ENCODE measurements at places on chromosomes 7 and 10.
A peak's percentile ranks its signal among the peaks of the same experiment; 100 is the strongest.

- DNase-seq: no peak
Observed at GRCh38 chr7:124992851-124993562, 63.4 kb upstream of the POT1 start.

GRCh38 chr10:132693676-132694075 is 92.3 kb downstream of the NKX6-2 start:
- DNase-seq: no peak

GRCh38 chr7:95473276-95473985 is 12.3 kb upstream of the ASB4 start:
- peak; percentile 27 for DNase-seq

DNA sequence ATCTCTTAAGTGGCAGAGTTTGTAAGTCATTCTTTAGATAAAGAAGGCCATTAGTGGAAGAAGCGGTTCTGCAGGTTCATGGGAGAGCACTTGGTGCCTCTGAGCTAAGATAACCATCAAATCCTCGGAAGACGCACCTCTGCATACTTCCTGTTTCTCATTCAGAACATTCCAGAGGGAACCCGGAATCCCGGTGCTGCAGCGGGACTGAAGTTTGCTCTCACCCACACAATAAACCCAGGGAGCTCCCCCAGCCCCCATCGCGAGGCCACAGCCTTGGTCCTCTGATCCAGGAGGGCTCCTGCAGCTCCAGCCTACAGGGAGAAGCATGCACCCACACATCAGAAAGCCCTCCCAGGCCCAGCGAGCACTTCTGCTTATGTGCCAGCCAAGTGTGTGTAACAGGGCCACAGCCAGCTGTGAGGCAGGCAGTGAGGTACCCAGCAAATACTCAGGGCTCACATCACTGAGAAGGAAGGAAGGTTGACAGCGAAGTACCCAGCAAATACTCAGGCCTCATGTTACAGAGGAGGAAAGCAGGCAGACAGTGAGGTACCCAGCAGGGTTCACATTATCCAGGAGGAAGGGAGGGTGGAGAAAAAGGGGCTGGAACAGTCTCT is 142.4 kb downstream of the DIP2C start:
- DNase-seq: peak; percentile 52

GRCh38 chr7:131051304-131051703 is 276.4 kb upstream of the MKLN1 start:
- DNase-seq: no peak

DNA sequence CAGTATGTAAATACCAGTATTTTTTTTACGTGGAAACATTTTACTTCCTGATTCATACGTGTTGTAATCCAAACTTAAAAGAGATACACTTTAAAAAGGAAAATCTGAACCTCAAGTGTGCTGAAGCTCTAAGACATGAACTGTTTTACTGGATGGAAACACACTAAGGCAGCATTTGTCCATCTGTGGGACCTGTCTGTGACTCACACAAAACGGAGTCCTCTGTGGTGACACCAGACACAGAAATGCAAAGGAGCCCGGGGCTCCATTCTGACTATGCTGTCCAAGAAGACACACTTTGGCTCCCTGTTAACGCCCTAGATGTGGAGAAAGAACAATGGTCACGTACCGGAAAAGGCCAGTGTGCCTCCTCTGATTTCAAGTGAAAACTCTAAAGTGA is 23.9 kb downstream of the RNF133 start:
- DNase-seq: peak; percentile 21

GRCh38 chr7:42972699-42973500 is 40.7 kb downstream of the MRPL32 start:
- DNase-seq: peak; percentile 95

- no peak for DNase-seq
Observed at GRCh38 chr7:18936265-18936664, 181.2 kb downstream of the TWIST1 start.

GRCh38 chr7:7148798-7149481 is 33.4 kb upstream of the C1GALT1 start:
- DNase-seq: no peak

DNA sequence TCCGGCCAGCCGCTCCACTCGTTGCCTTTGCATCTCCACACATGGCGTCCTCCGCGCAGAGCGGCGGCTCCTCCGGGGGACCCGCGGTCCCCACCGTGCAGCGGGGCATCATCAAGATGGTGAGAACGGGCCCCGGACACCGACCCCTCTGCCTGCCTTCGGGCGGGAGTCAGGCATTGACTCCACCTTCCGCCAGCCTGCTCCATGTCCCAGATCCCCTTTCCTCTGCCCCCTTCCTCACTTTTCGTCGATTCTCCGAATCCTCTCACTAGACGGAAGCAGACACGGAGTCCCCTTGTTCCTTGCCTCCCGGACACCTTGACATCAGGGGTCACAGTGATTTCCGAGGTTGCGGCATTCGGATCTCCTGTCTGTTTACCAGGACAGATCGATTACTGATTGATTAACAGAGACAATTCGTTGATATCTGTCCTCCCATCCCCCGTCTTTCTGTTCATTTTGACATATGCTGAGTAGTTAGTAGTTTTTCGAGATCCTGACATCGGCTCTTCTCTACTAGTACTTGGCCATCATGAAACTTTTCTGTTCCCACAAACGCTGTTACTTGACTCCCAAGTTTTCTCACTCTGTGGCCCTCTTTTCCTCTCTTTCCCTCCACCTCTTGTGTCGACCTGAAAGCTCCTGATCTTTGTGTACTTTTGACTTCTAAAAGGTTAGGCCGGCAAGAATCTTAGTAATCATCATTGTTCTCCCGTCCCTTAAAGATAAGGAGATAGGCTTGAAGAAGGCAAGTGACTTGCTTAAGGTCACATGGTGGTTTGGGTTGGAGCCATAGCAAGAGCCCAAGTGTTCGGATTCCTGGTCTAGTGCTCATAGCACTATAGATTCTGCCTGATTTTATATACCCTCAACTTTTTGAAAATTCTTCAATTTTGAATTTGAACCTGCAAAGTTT is 597 bp downstream of the SND1 start:
- DNase-seq: peak; percentile 17

GRCh38 chr7:27936768-27937102 is 196.8 kb downstream of the TAX1BP1 start:
- no peak for DNase-seq

DNA sequence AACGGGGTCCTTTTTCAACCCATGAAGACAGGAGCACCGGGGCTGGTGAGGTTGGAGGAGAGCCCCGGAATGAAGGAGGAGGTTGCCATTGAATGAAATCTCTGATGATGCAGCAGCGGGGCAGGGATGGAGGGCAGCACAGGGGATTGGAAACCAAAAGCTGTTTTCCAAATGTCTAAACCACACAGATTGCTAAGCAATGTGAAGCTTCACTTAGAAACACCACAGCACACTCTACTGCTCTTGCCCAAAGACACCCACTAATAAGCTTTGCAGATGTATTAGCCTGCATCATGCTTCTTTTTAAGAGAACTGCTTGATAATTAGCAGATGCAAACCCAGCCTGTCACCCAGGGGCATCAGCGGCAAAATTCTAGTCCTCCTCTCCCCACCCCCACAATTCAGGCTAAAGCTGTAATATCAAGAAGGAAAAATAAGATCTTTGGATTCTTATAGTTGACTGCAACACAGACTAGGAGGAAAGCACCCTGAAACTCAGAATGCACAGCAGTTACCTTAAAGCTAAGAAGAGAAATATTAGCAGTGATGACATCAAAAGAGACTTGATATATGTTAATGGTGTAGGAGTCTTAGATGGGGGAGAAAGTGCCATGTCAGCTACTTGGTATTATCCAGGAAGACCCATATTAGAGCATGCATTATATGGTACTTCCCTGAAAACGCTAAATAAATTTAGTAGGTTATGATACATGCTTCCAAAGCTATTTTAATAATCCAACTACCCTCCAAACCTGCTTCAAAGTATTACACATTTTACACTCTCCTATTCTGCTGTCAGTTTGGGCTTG is 666.7 kb downstream of the KCNMA1 start:
- DNase-seq: no peak

GRCh38 chr10:9198611-9199010 is 1144.1 kb downstream of the GATA3 start:
- DNase-seq: no peak

DNA sequence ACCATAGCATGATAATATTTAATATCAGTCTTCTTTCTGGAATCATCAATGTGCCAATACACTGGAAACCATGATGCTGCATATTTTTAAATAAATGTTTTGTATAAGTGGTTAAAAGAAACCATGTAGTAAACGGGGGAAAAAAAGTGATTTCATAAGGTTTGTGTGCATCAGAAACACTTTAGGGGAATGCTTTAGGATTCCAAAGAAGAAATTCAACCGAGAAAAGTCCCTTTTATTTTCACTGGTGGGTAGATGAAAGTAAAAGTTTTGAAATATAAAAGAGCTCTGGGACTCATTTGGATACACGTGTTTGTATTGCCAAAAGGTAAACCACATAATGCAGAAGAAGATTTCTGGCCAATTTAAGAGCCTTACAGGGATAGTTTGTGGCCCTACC is 11.9 kb upstream of the MACC1 start:
- no peak for DNase-seq

DNA sequence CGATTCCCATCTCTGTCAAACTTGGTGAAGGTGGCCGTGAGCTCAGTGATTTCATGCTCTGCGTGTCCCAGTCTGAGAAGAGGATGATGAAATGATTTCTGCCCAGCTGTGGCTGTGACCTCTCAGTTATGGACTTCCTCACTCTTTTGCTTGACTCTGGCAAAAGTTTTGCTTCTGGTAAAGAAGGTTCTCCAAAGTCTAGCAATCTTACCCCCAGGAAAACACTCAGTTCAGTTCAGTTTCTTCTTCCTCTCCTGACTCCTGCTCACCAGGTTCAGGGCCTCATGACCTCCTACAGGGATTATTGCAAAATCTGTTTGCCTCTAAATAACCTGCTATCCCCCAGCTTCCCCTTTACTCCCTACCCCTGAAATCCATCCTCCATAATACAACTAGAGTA is 4.9 kb upstream of the BLOC1S2 start:
- no peak for DNase-seq

DNA sequence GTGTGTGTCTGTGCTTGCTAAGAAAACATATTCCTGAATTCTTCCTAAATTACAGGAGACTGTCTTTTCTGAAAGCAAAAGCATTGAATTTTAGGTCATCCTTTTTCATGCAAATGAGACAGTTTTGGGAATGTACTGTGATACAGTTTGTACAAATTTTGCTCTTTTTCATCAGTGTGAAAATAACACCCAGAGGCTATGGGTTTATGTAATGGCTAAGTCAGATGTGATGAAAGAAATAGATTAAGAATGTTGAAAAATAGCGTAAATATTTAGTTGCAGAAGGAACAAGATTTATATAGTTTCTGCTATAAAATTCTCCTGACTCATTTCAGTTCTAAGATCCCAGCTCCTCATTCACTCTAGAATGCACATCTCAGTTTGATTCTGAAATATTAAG is 24.6 kb downstream of the POM121L12 start:
- no peak for DNase-seq

GRCh38 chr10:48306870-48307710 is 613 bp downstream of the MAPK8 start:
- peak; percentile 62 for DNase-seq

DNA sequence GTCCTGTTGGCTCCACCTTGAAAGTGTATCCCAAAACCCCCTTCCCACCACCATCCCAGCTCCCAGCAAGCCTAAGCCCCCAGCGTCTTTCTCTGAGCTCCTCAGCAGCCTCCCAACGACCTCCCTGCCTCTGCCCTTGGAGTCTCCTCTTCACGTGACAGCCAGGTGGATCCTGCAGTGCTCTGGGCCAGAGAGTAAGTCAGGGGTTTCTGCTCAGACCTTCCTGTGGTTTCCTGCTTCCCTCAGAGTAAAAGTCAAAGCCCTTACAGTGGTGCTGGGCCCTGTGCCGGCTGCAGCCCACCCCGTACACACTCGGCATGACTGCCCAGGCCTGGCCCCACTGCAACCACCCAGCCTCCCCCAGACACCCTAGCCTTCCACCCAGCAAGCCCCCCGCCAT is 51.9 kb downstream of the OAT start:
- no peak for DNase-seq

DNA sequence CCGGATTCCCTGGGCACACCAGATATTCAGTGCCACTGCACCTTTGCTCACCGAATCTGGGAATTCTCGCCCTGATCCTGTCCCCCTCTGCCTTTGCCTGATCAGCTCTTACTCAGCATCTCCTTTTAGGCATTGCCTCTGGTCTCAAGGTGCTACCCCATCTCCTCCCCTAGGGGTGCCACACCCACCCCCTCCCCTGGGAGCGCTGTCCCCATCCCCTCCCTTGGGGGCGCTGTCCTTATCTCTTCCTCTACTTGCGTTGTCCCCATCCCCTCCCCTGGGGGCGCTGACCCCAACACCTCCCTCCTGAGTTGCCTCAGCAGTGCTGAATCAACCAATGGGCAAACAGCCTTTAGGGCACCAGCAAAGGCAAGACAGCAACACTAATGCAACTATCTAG is 686.9 kb upstream of the FOXK1 start:
- peak; percentile 15 for DNase-seq

DNA sequence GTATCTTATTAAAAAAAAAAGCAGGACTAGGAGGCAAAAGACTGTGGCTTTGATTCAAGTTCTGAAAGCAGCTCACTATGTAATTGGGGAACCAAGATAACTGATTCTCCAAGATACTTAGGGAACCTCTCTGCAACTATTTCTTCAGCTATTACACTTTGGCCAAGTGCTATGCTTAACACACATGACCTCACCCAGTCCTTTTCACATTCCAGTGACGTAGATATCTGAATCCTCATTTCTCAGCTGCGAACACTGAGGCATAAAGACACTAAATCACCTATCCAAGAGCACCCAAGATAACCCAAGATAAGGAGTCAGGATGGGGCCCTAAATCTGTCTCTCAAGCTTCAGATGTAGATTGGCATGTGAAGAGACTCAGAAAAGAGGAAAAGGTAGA is 133.6 kb downstream of the GLI3 start:
- no peak for DNase-seq

- DNase-seq: no peak
Observed at GRCh38 chr7:111823826-111824225, 261.5 kb upstream of the IMMP2L start.

DNA sequence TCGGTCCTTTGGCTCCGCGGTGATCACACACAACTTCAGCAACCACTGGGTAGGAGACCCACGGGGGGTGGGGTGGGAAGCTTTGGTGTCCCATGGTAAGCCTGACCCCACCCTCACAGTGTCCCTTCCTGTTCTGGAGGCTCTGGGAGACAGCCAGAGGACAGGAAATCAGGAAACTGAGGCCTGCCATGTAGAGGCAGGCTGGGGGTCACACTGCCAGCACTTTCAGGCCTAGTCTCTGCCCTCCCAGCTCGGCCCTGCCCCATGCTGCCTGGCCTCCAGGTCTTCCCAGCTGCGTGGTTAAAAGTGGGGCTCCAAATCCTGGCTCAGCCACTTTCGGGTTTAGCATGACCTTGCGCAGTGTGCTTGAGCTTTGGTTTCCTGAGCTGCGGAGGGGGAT is 10.9 kb downstream of the AQP1 start:
- DNase-seq: no peak

- no peak for DNase-seq
Observed at GRCh38 chr10:58278274-58278961, 9.5 kb downstream of the CISD1 start.
